HCEC 1CT (cell line): ENCODE measurements at places on chromosomes 13 and 19.

DNA sequence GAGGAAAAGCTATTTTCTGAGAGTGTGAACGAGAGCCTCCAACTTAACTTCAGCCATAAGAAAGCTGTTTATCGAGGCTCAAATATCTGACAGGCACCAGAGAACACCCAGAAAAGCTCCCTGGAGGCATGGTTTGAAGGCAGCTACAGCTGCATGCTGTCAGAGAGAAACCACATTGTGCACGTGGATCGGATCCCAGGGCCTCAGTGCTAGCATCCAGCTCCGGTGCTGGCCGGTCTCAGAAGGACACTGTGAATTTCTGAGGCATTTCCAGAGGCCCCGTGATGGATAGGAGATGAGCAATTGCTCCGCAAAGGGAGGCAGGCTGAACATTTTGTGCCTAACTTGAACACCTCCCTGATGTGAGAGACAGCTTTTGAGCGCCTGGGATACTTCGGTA lies 315.7 kb downstream of the FGF9 start:
- DNase-seq: no peak

GRCh38 chr19:23403581-23404324 lies 8.5 kb upstream of the ZNF91 start:
- no peak for DNase-seq

DNA sequence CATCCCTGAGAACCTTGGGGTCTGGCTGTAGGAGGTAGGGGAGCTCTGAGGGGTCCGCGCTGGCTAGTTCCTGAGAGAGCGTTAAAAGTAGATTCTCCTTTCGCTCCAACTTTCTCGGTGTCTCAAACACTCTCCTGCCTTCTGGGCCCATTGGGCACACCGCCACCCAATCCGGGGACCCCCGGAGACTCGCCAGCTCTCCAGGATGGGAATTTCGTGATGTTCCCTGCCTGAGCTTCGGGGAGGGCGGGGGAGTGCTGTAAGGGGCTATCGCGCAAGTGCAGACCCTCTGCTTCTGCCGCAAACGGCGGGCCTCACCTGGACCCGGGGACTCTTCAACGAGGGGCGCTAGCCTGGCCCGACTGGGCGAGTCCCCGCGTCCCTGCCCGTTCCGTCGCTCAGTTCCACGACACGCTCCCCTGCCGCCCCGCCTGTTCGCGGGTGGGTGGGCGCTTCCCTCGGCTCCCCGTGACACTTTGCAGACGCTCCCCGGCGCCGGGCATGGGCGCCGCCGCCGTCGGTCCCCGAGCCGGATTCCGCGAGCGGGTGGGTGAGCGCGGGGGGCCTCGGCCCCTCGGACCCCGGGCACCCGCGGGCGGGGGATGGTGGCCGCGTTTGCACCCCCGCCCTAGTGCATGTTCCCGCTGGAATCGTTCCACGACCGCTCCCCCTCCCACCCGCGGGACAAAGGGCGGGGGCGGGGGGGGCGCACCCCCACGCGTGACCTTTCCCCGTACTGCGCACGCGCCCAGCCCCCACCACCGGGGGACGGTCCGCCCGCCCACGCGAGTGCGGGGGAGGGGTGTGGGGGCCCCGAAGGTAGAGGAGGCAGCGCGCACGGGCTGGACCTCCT lies at the start of gene CCDC106:
TSS of gene CCDC106 (plus strand) at position 481 of the 853 bp plus-strand sequence. CDS start 835 bp downstream, outside the sequence.
- DNase-seq: peak; percentile 51

- no peak for DNase-seq
Measured at GRCh38 chr13:48278806-48279205, 24.7 kb upstream of the RB1 start.

DNA sequence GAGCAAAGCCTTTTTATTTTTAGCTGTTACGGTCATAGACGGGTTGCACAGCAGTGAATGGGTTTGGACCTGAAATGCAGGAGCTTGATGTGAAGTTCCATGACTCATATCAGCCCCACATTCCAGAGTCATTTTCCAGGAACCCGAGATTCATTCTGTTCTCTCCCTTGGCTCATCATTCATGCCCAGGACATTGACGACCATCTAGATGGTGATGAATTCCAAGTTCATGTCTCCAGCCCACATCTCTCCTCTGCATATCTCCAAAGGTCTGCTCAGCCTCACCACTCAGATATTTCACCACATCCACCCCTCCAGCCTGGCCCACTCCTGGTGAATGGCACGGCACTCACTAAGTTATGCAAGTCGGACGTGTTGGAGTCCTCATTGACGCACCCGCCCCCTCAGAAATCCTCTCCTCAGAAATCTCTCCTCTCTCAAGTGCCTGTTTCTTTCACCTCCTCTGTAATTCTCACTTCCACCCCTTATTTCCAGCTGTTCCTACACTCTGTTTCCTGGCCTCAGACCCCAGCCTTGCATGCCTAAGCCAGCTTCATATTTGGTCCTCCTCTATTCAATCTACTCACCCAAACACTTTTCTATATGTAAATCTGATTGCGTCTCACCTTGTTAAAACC lies 83.1 kb downstream of the ALOX5AP start:
- peak; percentile 57 for DNase-seq
